ENCODE measurements at places on chromosomes 16 and 17.

GRCh38 chr17:27571563-27572352 lies 59.2 kb upstream of the LGALS9 start:
- DNase-seq = no peak

GRCh38 chr17:16239931-16240330 lies 22.9 kb downstream of the PIGL start:
- no peak for DNase-seq

GRCh38 chr17:278676-279059 lies 73.9 kb downstream of the RPH3AL start:
- DNase-seq = no peak

GRCh38 chr17:63023049-63023448 lies 57.0 kb downstream of the TANC2 start:
- no peak for DNase-seq

DNA sequence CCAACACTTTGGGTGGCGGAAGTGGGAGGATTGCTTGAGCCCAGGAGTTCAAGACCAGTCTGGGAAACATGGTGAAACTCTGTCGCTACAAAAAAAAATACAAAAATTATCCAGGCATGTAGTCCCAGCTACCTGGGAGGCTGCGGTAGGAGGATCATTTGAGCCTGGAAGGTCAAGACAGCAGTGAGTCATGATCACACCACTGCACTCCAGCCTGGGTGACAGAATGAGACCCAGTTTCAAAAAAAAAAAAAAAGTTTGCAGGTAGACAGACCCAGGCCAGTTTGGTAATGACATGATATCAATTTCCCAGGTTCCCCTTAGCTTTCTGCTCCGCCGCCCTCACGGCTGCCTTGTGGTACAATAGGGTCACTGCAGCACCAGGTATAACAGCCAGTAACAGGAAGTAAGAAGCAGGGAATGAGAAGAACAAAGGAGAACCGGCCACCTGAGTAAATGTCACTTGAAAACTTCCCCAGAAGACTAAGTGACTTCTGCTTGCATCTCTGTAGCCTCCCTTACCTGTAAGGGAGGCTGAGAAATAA lies 201.2 kb upstream of the HSBP1 start:
- DNase-seq = peak; percentile 7

DNA sequence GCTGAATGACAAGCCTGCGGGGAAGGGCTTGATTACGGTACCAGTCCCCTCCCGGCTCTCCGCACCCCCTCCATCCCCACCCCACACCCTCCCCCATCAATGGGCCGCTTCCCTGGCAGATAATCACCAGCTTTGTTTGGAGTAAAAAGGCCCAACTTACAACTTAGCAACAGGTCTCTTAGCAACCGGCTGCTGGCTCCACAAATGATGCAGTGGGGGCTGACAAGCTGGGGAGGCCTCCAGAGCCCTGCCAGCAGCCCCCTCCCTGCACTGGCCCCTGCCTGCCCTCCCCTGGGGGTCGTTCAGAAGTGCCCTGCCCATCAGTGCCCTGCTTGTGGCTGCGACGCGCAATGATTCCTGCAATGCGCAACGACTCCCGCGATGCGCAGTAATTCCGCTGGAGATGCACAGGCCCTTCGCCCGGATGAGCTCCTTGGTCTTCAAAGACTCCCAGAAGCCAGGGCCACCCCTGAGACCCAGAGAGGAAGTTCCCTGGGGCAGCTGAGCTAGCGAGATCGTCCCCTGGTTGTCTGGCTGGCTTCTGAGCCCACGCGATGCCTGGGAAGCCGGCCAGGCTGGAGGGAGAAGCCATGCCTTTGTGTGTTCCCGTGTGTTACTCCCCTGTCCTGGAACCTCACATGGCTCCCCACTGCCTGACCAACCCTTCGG lies 23.3 kb downstream of the CPNE2 start:
- DNase-seq = no peak

DNA sequence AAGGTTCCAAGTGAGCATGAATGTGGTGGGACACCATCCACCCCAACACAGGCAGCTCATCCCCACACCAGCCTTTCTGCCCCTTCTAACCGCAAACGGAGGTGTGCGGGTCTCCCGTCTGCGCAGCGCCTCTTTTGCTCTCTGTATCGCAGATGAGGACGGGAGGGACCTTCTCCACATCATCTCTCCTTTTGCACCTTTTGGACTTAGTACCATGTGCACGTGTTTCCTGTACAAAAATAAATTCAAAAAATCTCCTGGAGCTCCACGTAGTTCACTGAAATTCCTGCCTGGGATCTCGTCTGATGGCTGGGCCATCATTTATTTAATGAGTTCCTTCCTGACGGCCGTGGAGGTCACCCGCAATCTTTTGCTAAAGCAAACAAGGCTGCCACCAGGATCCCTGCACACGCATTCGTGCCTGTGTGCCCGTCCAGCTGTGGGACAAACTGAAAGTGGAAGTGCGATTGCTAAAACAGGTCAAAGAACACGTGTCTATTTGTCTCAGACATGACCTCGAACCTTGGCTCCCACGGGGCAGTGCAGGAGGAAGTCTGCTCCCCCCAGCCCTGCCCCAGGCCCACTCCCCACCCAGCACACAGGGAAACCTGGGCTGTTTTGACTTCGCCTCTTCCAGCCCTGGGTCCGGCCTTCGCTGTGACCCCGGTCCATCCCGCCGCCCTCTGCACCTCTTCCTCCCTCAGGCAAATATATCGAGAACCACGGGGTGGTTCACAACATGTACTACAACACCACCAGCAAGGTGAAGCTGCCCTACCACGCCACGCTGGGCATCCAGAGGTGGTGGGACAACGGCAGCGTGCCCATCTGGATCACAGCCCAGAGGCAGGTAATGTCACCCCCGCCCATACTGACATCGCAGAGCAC lies 2.3 kb downstream of the ENPP7 start:
- peak; percentile 60 for DNase-seq

DNA sequence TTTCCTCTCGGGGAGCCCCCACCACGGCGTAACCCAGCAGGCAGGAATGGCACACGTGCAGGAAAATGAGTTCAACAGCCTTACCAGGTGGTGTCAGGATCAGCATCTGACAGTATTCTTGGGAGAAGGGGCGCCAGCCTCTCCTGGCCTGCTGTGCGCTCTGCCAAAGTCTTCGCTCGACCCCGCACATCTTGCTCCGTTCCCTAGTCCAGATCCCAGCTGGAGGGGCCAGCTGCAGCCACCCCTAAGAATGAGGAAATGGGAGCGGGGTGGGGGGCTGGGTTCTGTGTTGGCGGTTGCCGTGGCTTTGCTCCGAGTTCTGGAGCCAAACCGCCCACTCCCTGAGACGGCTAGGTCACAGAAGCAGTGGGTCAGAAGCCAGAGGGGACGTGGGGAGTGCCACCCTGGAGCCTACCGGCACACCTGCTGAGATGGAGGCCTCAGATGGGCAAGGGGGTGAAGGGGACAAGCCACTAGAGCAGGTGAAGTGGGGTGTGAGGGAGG lies at the start of gene CHCT1:
Gene CHCT1, plus strand, starts transcription at position 328 of the 504 bp plus-strand sequence. Its CDS starts 104 bp downstream, at position 432.
- DNase-seq = peak; percentile 17

GRCh38 chr17:83117583-83117982 lies 38.2 kb downstream of the METRNL start:
- peak; percentile 55 for DNase-seq

- DNase-seq = no peak
Measured at GRCh38 chr16:1153480-1154160, 714 bp downstream of the CACNA1H start.

GRCh38 chr17:31398381-31399311 lies 7.2 kb downstream of the RAB11FIP4 start:
- DNase-seq = no peak

GRCh38 chr16:51509336-51509735 lies 358.3 kb upstream of the SALL1 start:
- DNase-seq = peak; percentile 6

GRCh38 chr17:4161192-4161966 lies 18.4 kb downstream of the CYB5D2 start:
- peak; percentile 73 for DNase-seq

GRCh38 chr17:3809135-3809534 lies 8.1 kb upstream of the ITGAE start:
- no peak for DNase-seq

DNA sequence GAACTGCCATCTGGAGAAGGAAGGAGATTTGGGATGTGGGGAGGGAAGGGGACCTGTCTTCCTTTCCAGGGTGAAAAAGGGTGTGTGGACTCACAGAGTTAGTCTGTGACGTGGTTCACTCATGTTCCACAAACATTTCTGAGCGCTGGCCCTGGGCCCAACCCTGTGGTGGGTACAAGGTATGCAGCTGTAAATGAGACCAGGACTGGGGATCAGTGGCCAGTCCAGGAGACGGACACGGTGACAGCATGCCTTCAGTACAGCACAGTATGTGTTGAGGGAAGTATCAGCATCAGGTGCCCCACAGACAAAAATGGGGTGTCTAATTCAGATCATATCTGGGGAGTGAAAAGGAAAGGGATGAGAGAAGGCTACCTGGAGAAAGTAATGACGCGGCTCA lies 5.5 kb upstream of the EPX start:
- DNase-seq = no peak

GRCh38 chr16:88560714-88561484 lies 9.3 kb upstream of the ZC3H18 start:
- DNase-seq = peak; percentile 64

DNA sequence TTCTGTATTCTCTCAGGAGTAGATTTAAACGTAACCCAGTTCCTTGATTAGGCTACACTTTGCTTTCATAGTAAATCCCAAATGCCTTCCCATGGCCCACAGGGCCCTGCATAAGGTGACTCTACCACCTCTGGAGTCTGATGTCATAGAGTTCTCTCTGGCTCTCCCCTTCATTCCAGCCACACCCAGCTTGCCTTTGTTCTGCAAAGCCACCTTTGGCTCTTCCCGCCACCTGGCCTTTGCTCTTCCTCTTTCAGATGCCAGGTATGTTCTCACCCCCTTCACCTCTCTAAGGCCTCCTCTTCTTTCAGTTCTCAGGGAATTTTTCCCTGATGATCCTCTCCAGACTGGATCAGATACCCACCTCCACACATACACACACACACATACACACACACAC lies 141.3 kb upstream of the HSBP1 start:
- DNase-seq = no peak

GRCh38 chr16:30924913-30925631 lies 1.7 kb downstream of the FBXL19 start:
- DNase-seq = no peak

DNA sequence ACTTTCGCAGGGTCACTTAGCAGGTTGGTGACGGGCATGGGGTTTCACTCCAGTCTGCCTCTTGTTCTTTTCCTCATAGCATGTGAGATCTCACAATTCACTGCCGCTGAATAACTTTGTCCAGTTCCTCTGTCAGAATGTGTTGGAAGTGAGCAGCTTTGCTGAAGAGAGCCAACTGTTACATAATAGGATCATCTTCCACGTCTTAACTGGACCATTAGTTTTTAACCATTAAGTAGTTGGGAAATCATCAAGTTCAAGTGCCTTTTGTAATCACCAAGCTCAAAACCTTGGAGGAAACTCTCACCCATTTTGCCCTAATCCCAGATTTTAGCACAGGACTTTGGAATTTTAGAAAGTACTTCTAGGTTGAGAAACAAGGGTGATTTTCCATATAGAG lies 290.6 kb downstream of the WWOX start:
- no peak for DNase-seq

- DNase-seq = no peak
Measured at GRCh38 chr17:48066656-48067055, 18.5 kb downstream of the NFE2L1 start.

DNA sequence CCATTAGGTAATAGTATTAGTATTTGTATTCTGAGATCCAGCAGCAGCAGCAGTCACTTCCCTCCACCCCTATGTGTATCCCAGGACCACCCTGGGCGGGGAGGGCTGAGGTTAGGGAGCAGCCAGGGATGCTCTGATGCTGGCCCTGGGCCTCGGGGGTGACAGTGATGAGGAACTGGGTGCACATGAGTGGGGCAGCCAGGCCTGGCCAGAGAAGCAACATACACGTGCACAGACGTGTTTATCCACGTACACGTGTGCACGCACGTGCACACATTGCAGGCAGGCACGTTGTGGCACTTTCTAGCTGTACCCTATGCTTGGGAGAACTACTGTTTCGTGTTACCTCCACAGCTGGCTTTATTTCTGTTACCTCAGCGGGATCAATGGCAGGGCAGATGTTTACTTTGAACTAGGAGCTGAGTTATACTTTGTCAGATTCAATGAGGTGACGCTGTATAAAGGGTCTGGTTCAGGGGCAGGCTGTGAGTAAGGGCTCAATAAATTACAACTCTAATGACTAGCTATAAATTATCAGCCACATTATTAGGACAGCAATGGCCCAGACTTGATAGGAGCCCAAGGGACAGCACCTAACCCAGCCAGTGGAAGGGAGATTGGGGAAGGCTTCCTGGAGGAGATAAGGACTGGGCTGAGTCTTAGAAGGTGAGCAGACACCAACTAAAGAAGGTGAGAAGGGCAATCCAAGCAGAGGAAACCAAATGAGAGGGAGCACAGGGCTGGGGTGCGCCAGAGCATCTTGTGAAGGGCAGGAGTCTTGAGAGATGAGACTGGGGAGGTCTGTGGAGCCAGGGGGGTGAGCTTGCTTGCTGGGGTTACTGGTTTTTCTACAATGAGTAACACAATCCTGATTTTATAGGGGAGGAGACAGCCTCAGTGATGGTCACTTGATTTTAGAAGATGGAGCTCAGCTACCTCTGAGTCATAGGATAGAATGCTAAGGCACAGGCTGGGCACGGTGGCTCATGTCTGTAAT lies 22.4 kb upstream of the CA4 start:
- no peak for DNase-seq

GRCh38 chr17:58492238-58493121 lies 4.3 kb upstream of the HSF5 start:
- DNase-seq = no peak

DNA sequence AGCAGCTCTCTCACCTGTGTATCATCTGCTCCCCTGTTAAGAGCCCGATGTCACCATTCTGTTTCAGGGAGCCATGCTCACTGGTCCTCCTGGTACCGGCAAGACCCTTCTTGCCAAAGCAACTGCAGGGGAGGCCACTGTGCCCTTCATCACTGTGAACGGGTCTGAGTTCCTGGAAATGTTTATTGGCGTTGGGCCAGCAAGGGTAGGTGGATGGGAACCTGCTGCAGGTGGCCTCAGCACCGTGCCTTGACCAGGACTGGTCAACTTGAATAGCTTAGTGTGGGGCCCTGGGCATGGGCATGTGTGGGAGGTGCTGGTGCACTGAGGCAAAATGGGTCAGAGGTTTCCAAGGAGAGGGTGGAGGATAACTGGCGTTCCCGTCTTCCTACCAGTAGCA lies 28.5 kb downstream of the DBNDD1 start:
- DNase-seq = no peak
